Suprapubic skin (tissue), 4 donors: ENCODE measurements at places on chromosomes 2 and 18. TPM values are rescaled to one million over a fixed set of nuclear protein-coding genes. Genes with fewer than 3 reads are reported as not detected.

DNA sequence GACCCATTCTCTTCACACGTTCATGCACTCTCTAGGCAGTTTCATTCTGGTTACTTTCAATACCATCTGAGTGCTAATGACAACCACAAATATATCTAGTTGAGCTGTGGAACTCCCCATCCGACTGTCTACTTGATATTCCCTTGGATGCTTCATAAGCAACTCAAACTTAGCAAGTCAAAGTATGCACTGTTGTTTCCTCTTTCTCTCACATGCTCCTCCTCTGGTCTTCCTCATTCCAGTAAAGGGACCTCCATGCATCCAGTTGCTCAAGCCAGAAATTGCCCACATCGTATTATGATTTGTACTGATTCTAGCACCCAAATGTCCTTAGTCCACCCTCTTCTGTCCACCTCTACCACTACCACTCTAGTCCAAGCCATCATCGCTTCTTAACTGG is 22.3 kb downstream of the SEMA4F start:
- no peak overlapping the region for H3K27ac ChIP-seq
- peaks cover 48% of the 10 kb centered on the region for H3K36me3 ChIP-seq
- H3K4me3 ChIP-seq = no peak overlapping the region
- DNase-seq = no peak
- no peaks in the 10 kb centered on the region for H3K4me1 ChIP-seq

DNA sequence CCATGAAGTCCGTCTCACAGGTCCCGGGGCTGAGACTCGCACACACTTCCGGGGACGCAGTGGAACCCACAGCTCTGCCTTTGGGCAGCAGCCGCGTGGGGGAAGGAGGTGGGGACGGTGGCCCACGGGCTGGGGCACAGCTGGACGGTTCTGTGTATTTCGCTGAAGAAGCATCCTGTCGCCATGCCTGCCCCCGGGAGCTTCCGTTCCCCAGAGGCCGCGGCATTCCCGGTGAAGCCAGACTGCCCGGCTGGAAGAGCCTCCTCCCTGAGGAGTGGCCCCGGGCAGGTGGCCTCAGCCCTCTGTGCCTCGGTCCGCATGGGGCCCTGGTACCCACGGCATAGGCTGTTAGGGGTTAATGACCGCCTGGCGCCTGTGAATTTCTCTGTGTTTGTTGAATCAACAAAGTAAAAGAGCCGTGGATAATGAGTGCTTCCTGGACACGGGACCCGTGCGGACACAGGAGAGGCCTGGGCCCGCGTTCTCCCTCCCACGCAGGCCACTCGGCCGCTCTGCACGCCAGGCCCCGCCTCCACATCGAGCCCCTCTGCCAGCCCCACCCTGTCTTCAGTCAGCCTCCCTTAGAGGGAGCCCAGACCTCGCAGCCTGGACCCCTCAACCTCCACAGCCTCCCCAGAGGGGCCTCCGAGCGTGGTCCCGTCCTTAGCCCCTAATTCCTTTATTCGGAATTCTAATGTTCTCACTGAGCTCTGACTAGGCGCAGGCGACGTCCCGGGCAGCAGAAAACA is 51.0 kb downstream of the KCNG2 start:
- no peaks in the 10 kb centered on the region for H3K4me1 ChIP-seq
- no peak overlapping the region for H3K27ac ChIP-seq
- no peak overlapping the region for H3K4me3 ChIP-seq
- H3K36me3 ChIP-seq = no peaks in the 10 kb centered on the region
- no peaks in the 10 kb centered on the region for H3K27me3 ChIP-seq

The LRATD1 gene
- 41.5 TPM for total RNA-seq

The ABHD1 gene
- not detected for total RNA-seq

GRCh38 chr18:26429535-26430226 is 118.7 kb downstream of the KCTD1 start:
- H3K4me1 ChIP-seq = no peaks in the 10 kb centered on the region
- no peak overlapping the region for H3K4me3 ChIP-seq
- peak; percentile 29 for DNase-seq
- H3K27me3 ChIP-seq = no peaks in the 10 kb centered on the region

- H3K4me1 ChIP-seq = no peaks in the 10 kb centered on the region
- no peak overlapping the region for H3K27ac ChIP-seq
- no peak for DNase-seq
Measured at GRCh38 chr2:31729442-31730092, 148.8 kb upstream of the SRD5A2 start.
